Panc1 (cell line): ENCODE measurements at places on chromosomes 3 and 15. TPM values are rescaled to one million over a fixed set of nuclear protein-coding genes. Genes with fewer than 3 reads are reported as not detected.

Gene ARNT2
- 16.8 TPM for total RNA-seq

Gene PLSCR4
- total RNA-seq = 3.5 TPM

- peak within 1 kb of the TSS; percentile 86 for H3K27ac ChIP-seq
- no peaks in the 10 kb centered on the region for H3K36me3 ChIP-seq
- no peak for DNase-seq
- no peaks in the 10 kb centered on the region for H3K27me3 ChIP-seq
Measured at GRCh38 chr3:126654571-126655383, at the start of gene TXNRD3. TSS of gene TXNRD3 (minus strand) at chr3:126655124.

GRCh38 chr3:47113669-47114365 lies 50.1 kb downstream of the SETD2 start:
- peaks cover 11% of the 10 kb centered on the region; the same call in 1 of the 2 replicates for H3K36me3 ChIP-seq
- no peaks in the 10 kb centered on the region for H3K27me3 ChIP-seq
- no peak overlapping the region for H3K27ac ChIP-seq
- H3K4me1 ChIP-seq = no peaks in the 10 kb centered on the region
- no peak for DNase-seq

GRCh38 chr3:32082721-32083120 lies 23.7 kb upstream of the GPD1L start:
- H3K4me3 ChIP-seq = no peak overlapping the region
- H3K4me1 ChIP-seq = peaks cover 3% of the 10 kb centered on the region; the same call in 1 of the 2 replicates
- H3K36me3 ChIP-seq = no peaks in the 10 kb centered on the region
- H3K27me3 ChIP-seq = no peaks in the 10 kb centered on the region

GRCh38 chr15:58669108-58669507 lies 80.4 kb downstream of the ADAM10 start:
- no peaks in the 10 kb centered on the region; the same call in 1 of the 2 replicates for H3K36me3 ChIP-seq
- DNase-seq = no peak
- no peak overlapping the region for H3K4me3 ChIP-seq
- no peaks in the 10 kb centered on the region for H3K27me3 ChIP-seq
- H3K27ac ChIP-seq = no peak overlapping the region
- H3K4me1 ChIP-seq = no peaks in the 10 kb centered on the region

DNA sequence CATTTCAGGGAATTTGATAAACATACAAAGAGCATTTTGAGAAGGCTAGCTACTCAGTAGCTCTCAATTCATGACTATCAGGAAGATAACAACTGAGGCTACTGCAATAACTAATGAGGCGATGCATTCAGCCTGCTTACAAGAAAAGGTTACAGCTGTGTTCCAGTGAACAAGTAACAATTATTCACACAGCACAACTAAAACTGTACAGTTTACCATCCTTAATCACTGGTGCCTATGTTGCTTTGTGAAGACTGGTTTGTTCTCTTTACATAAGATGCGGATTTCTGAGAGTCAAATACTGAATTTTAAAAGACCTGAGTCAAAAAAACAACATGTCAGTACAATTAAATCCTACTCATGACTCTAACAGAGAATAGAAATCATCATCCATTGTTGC lies 526.3 kb downstream of the OTOL1 start:
- H3K4me3 ChIP-seq = no peak overlapping the region
- no peaks in the 10 kb centered on the region for H3K27me3 ChIP-seq
- no peaks in the 10 kb centered on the region for H3K36me3 ChIP-seq
- no peaks in the 10 kb centered on the region for H3K4me1 ChIP-seq
- no peak for DNase-seq
- H3K27ac ChIP-seq = no peak overlapping the region

DNA sequence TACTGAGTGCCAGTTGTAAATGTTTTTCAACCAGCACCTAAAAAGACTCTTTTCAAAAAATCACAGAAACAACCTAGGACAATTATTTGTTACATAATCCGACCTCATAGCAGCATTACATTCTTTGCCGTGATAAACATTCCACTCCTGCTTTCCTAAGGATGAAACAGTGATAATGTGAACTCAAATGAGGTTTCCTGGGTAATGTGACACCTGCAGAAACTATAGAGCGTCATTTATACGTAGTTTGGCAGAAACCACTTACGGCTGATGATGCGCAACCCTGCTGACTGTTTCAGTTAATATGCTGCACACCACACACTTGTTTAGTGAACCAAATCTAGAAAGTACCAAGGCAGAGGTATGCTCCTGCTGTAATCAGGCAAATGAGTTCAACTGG lies 55.8 kb downstream of the SEMA6D start:
- H3K36me3 ChIP-seq = no peaks in the 10 kb centered on the region
- H3K4me3 ChIP-seq = no peak overlapping the region
- H3K4me1 ChIP-seq = no peaks in the 10 kb centered on the region
- no peak for DNase-seq
- no peak overlapping the region for H3K27ac ChIP-seq
